Activated CD8-positive, alpha-beta memory T cell treated with anti-CD3 and anti-CD28 coated beads for 1 hour (primary cell): ENCODE measurements at places on chromosomes 2 and 18.

GRCh38 chr2:46239847-46240181, 57.4 kb upstream of the EPAS1 start:
- DNase-seq: no peak

DNA sequence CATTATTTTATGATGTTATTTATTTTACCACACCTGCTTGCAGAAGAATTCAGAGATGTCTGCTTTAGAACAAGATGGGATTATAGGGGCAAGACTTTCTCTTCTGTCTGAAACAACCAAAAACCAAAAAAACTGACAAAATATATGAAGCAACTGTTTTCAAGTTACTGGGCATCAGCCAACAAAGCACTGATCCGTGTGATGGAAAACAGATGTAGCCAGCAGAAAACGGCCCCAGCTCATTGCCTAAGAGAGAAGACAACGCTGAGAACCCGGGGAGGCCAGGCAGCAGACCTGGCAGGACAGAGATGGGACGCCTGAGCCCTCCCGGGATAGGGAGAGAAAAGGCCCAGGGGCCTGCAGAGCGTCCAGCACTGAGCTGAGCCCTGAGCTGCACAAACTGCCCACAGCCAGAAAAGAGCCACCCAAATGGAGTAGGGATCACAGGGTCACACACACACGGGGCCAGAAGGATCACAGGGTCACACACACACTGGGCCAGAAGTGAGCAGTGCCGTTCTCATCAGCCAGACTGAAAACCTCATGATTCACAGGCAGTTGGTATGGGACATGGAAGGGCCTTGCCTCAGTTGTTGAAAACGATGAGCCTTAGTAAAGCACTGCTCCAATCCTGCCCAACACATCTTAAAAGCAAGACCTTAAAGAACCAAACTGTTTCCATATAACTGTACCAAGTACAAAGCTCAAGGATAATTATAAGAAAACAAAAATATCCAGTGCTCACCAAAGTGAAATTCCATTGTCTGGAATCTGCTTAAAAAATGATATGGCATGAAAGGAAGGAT, 12.1 kb downstream of the PXDN start:
- DNase-seq: no peak

DNA sequence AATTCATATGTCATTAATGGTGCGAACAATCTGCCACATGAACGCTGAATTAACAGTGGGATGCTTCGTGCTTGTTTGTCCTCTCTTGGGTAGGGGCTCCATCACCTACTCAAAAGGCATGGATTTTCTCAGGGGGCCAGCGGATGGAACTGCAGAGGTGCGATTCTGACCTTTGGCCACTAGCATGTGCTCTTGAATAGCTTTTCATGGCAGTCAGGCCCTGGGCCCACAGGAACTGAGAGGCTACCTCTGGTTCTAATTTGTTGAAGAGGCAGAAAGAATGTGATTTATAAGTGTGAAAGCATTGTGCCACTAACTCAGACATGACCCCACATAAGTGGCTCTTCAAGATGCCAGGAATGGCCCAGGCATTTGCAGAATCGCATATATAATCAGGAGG, 283.2 kb downstream of the INSIG2 start:
- no peak for DNase-seq

DNA sequence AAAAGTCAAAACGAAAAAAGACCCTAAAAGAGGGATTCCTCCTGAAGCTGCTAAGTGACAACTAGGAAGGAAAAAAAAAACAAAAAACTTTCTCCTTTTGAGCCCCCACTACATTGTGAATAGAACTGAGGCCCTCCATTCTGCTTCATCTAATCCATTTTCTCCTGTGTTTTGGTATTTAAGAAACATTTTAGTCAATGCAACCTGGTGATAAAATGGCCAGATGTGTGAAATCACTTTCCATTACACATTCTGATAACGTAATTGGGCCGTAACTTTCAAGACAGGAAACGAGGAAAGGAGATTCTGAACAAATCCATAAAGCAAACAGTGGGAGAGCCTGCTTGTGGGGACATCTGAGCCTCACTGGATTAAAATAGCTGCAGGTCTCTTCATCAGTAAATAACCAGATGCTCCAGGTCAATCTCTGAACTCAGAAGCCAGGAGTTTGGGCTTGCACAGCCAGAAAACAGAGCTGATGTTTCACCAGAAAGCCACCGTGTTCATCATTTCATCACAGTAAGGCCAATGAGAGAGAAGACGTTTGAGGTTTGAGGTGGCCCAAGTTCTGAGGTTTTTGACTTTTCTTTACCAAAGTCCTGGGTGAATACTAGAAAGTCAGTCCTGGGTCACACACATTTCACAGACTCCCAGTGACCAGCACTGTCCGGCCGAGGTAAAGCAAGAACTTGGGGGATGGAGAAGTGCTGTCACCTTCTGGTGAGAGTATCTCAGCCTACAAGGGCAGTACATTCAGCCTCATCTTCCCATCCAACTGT, 47.8 kb downstream of the TGFA start:
- DNase-seq: no peak

- DNase-seq: no peak
These were observed 51.2 kb downstream of the CYRIA start for GRCh38 chr2:16614314-16614860.

GRCh38 chr2:21646345-21646744, 522.6 kb downstream of the TDRD15 start:
- DNase-seq: no peak

DNA sequence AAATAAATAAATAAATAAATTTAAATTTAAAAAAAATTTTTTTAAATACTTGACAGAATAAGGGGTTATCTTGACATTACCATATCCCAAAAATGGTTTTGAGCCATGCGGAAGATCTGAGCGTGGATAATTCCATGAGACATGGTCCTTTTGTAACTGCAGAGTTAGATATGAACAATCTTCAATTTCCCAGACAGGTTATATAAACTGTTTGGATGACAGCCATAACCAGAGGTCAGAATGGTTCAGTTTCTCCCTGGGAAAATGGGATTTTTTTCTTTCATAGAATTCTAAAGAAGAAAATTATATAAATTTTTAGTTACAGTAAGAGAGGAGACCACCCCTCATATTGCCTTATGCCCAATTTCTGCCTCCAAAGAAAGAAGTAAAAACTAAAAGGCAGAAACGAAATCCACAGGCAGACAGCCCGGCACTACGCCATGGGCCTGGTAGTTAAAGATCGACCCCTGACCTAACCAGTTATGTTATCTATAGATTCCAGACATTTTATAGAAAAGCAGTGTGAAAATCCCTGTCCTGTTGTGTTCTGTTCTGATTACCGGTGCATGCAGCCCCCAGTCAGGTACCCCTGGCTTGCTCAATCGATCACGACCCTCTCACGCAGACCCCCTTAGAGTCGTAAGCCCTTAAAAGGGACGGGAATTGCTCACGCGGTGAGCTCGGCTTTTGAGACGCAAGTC, 3.0 kb downstream of the GALM start:
- no peak for DNase-seq

DNA sequence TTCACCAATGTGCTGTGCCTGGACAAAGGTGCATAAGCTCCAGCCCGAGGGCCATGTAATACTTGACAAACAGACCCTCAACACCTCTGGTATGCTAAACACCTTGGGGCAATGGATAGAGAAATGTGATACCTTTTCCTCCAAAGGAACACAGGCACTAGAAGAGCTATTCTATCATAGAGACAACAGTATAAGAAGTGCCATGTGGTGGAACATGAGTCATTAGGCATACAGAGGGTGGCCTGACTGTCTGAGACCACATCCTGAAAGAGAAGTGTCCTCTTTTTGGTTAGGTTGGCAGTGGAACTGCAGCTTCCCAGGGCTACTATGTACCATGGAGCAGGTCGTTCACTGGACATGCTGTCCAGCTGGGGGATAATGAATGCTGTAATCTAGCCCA, 153.9 kb downstream of the INSIG2 start:
- DNase-seq: no peak

- DNase-seq: no peak
These were observed 20.2 kb upstream of the ADAM23 start for GRCh38 chr2:206423147-206423546.

DNA sequence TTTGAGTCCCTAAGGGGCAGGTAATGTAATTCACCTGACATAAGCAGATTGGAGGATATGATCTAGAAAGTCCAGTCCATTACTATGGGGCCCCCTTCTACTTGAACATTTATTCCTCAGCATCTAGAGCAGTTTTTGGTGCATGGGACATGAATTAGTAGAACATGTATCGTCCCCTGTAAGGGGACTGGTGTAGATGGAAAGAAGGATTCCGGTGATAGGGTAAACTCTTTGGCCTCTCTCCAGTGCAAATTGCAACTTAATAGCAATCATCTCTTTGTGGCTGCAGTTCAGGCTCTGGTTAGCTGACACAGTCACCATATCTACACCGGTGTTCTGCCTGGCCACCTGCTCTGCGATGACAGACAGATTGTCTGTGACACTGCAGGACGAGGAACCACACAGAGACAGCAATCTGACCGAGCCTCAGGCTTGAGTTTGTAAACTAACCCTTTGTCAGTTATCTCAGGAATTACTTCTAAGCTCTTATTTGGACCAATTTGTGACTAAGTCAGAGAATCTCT, 6.4 kb upstream of the SLC8A1 start:
- no peak for DNase-seq

DNA sequence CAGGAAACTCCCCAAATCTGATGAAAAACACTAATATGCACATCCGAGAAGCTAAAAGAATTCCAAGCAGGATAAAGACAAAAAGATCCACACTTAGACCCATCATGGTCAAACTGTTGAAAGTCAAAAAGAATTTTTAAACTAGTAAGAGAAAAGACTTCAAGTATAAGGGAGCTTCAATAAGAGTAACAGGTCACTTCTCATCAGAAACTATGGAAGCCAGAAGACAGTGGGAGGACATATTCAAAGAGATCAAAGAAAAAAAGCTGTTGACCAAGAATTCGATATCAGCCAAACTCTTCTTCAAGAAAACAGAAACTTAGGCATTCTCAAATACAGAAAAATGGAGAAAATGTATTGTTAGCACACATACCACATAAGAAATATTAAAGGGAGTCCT, 50.4 kb downstream of the ZC3H8 start:
- no peak for DNase-seq

GRCh38 chr2:158031371-158031770, 70.3 kb upstream of the UPP2 start:
- DNase-seq: no peak

GRCh38 chr2:216810399-216811160, 49.3 kb downstream of the TNP1 start:
- DNase-seq: no peak

GRCh38 chr2:30235008-30235655, 3.8 kb downstream of the LBH start:
- DNase-seq: no peak

DNA sequence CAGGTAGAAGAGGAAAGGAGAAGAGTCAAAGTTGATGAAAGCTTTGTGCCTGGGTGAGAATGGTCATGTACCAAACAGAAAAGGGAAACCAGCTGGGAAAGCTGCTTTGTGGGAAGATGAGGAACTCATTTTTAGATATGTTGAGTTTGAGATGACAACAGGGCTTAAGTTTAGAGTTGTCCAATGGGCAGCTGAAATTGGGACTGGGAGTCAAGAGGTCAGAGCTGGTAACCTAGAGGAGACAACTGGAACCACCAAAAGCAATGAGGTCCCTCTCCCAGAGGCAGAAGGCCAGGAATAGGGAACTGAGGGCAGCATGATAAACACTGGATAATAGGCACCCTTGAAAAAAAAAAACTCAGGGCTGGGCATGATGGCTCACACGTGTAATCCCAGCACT, 48.8 kb downstream of the SLC4A1AP start:
- no peak for DNase-seq

DNA sequence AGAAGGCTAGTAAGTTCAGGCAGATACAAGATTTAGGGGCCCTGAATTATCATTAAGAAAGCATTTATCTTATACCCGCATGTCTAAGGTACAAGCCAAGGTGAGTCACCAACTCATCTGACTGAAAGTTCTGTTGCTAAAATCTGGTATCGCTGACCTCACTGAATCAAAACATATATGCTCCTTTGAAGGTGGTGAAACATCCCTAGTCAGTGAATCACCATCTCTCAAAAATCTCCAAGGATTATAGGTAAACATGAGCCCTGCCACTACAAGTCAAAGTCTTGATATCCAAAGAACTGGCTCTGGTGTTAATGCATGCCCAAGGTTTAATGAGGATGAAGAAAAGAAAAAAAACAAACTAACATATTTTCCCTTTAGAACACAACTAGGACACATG, 43.5 kb downstream of the IRS1 start:
- DNase-seq: no peak

DNA sequence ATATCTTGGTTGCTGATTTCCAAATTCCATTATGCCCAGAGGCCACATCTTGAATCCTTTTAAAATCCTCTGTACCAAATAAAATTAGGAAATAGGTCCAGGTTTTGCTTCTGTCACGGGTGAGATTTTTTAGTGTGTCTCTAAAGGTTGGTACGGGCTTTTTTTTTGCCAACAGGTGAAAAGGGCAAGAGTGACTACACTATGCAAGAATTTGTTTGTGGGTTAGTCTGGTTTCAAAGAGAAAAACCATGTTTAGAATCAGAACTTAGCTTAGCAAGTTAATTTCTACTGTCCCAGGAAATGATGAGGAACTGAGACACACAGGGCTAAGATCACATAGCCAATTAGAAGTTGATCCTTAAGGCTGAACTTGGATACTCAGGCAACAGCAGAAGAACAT, 41.7 kb downstream of the POLR1A start:
- DNase-seq: no peak

DNA sequence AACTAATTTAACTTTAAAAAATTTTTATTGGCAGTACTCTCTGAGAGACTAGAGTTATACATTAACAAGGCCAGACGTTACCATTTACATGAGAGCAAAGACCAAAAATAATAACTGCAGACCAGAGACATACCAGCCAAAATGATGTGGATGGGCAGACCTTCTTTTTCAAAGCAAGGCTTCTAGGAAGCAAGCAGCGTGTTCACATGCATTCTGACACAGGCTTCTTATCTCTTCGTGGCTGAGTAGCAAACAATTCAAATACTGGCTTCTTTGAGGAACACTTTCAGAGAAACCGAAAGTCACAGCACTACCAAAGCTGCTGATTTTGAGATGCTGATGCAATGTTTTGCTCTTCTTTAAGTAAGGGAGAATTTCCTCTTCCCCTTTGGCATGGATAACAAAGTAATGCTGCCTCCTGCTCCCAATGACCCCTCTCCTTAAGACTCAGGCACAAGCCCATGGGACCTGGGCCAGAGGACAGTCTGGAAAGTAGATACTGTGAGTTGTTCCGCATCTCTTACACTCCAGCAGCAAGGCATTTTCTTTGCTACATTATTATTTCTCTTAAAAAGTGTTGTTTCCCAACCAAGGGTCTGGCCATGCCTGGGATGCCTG, 181.9 kb downstream of the MREG start:
- DNase-seq: no peak

GRCh38 chr2:1625281-1626001, 118.9 kb downstream of the PXDN start:
- DNase-seq: no peak
